Stimulated activated CD8-positive, alpha-beta memory T cell treated with anti-CD3 and anti-CD28 coated beads, Interleukin-12 subunit alpha, Interleukin-12 subunit beta, amount 100 ng/mL, for 4 hours (primary cell): ENCODE measurements at places on chromosomes 7 and 10.

DNA sequence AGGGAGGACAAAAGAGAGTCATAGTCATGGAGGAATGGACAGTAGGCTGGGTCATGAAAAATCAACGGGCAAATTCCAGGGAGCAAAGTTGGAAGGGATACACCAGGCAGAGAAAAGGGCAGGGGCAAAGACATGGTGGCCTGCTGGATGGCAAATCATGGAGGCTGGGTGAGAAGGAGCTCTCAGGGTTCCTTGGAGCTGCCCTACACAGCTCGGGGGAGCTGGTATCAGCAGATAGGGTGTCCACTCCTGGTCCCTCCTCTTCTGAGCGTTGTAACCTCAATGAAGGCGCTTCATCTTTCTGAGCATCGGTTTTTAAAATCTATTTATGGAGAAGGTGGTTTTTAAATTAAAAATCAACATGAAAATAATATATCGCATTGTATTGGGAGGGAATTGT, 27.9 kb upstream of the EIF5AL1 start:
- DNase-seq: no peak

DNA sequence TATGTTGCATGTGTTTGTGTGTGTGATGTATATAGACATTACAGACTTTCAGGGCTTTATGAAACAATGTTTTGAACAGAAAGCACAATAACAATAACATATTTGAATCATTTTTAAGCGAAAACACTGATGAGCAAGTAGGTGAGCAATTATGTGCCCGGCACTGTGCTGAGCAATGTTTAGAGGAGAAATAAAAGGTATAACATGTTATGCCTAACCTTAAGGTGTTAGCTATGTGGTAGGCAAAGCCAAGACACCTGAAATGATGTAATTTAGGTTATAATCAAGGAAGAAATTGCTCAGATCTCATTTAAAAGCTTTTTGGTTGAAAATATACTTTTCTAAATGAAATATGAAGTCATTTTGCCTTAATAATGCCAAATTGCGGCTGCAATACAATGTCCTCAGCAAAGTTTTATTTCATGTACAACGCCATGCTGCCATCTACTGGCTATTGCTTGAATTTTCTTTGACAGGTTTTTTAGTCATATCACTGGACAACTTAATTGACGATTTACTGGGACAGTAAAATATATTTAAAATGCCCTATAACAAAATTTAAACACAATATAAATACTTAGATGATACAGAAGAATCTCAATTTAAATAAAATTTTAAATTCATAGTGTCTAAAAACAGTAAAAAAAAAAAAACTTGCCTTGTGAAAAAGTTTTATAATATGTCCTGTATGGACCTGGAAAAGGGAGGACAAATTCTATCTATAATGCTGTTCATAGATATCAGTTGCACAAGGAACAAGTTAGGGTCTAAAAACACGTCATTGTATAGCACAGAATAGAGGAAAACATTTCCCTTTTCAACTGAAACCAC, 131.1 kb upstream of the CDK1 start:
- no peak for DNase-seq

GRCh38 chr10:80161321-80162083, 29.0 kb downstream of the PLAC9 start:
- DNase-seq: no peak

GRCh38 chr7:25541094-25541821, 313.0 kb upstream of the NPVF start:
- no peak for DNase-seq

- no peak for DNase-seq
These were observed 30.0 kb downstream of the TMEM26 start for GRCh38 chr10:61423178-61423577.

- no peak for DNase-seq
These were observed 21.9 kb downstream of the WDR86 start for GRCh38 chr7:151388007-151388297.

DNA sequence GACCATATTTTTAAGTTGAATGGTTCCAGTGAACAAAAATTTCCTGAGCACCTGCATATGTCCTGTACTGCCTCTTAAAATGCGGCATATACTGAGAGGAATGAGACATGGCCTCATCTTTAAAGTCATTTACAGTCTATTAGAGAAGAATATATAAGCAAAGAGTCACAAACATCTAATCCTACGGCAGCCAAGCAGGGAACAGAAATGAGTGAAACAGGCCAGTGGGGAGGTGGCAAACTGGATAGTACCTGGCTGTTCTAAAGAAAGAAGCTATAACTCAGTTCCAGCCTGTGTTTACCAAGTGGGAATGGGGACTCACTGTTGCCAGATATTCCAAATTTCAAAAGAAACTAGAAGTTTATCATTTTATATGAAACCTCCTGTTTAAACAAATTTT, 211.4 kb downstream of the VTI1A start:
- no peak for DNase-seq

DNA sequence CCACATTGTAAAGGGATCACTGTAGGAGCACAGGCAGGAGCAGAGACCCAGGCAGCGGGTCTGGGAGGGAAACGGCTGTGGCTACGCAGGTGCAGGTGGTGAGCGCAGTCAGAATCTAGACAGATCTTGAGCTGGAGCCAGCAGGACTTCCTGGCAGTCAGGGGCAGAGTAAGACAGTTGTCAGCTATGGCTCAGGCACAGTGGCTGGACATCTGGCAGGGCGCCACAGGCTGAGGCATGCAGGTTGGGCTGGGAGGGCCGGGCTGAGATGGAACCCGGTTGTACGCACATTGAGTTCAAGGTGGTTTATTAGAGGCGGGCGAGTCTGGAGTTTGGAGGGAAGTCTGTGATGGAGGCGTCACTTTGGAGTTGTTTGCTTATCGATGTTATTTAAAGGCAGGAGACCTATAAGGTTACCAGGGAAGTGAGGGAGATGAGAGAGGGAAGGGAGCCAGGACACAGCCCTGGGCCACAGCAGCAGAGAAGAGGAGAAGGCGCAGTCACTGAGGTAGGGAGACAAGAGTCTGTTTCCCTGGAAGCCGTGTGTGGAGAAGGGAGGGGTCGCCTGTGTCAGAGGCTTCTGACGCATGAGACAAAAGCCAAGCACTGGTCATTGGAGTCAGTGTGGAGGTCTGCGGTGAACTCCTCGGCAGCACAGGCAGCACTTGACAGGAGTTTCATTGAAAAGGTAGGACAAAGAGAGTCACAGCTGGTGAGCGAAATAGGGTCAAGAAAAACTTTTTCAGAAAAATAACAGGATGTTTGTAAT, 73.8 kb downstream of the LANCL2 start:
- no peak for DNase-seq

GRCh38 chr7:101453617-101454016, 90.9 kb downstream of the COL26A1 start:
- no peak for DNase-seq

GRCh38 chr10:24201503-24202180, 7.3 kb upstream of the KIAA1217 start:
- no peak for DNase-seq

GRCh38 chr7:867406-868188, 8.8 kb upstream of the GET4 start:
- DNase-seq: no peak

- no peak for DNase-seq
These were observed 45.4 kb upstream of the MACROH2A2 start for GRCh38 chr10:70007116-70007820.

- DNase-seq: no peak
These were observed 13.5 kb downstream of the SEMA3C start for GRCh38 chr7:80905334-80905733.
